ENCODE measurements at places on chromosomes 11 and 22.

- DNase-seq, result no peak
These were observed 689.4 kb downstream of the JRKL start for GRCh38 chr11:97079244-97079643.

DNA sequence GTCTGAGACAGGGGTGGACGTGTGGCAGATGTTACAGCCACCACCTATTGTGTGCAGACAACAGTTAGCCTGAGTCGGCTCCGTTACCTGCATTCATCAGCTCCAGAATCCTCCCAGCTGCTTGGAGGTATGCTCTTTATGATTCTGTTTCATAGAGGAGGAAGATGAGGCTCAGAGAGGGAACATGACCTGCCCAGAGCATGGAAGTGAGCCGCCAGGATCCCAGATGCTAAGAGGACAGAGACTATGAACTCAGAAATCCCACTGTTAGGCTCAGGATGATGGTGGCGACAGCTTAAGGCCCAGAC is 1.5 kb downstream of the EMID1 start:
- no peak for DNase-seq

DNA sequence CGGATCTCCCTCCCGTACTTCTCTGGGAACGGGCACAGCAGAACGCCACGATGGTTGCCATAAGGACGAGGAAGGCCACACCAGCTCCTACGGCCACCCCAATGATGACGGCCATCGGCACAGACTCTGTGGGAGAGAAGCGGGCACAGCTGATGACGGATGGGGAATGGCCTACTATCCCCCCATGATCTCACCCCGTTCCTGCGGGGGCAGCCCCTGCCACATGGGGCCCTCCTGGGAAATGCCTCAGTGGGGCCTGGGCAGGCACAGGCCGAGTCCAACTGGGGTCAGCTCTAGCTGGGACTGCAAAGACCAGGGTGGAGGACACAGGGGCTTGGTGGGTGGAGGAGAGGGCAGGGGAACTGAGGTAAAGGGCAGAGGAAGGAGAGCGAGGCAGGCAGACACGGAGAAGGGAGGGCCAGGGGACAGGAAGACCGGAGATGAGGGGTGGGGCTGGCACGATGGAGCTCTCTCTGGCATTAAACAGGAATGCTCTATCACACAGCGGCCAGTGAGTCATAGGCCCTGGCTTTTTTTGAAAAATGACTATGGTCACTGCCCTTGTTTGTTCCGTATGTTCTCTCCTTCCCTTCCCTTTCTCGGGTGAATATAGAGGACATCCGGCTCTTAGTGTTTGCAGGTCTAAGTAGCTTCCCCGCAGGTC is 76.0 kb downstream of the ST3GAL4 start:
- DNase-seq, result no peak

DNA sequence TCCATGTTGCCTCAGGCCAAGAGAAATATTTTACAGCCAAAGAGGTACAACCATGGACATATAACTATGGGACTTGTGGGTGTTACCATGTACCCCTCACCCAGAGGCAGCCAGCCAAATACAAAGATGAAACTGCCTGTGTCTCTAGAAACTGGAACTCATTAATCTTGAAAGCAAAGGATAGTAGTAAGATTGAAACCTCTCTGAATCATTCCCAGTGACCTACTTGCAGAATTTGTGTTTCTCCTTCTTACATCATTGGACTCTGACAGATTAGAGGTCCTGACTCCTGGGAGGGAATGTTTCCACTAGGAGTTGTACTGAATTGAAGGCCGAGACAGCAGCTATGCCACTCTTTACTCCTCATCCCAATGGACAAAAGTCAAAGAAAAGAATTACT is 257.4 kb upstream of the UBASH3B start:
- DNase-seq, result no peak

DNA sequence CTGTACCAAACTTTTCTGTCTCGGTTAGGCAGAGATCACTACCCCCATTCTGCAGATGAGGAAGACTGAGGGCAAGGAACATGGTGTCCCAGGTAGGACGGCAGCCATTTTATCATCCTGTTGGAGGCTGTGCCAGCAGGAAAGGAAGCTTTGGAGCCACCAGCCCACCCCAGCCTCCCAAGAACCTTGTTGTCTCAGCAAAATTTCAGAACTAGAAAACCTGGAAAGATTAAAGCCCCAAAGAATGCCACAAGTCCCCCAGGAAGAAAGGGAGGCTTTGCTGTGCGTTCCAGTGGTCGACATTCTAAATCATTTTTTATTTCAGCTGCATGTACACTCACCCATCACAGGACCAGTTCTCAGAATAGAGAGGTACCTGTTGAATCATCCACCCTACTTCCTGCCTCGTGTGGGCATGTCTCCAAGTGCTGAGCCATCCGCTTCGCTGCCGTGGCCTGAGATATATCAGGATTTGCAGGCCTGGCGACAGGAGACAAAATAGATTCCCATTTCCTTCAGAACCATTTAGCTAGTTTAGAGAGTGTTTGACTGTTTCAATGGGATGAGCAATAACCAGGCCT is 13.0 kb upstream of the EIF3D start:
- DNase-seq, result no peak

DNA sequence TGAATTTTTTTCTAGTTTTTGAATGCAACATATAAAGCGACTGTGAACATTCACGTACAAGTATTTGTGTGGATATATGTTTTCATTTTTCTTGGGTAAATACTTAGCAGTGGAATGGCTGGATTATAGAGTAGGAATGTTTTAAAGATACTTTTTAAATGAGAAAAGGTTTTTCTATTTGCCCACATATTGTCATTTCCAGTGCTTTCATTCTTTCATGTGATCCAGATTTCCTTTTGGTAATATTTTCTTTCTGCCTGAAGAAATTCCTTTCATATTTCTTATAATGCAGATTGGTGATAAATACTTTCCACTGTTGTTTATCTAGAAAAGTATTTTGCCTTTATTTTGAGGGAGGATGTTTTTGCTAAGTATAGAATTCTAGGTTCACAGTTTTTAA is 7.9 kb downstream of the DDB2 start:
- no peak for DNase-seq

DNA sequence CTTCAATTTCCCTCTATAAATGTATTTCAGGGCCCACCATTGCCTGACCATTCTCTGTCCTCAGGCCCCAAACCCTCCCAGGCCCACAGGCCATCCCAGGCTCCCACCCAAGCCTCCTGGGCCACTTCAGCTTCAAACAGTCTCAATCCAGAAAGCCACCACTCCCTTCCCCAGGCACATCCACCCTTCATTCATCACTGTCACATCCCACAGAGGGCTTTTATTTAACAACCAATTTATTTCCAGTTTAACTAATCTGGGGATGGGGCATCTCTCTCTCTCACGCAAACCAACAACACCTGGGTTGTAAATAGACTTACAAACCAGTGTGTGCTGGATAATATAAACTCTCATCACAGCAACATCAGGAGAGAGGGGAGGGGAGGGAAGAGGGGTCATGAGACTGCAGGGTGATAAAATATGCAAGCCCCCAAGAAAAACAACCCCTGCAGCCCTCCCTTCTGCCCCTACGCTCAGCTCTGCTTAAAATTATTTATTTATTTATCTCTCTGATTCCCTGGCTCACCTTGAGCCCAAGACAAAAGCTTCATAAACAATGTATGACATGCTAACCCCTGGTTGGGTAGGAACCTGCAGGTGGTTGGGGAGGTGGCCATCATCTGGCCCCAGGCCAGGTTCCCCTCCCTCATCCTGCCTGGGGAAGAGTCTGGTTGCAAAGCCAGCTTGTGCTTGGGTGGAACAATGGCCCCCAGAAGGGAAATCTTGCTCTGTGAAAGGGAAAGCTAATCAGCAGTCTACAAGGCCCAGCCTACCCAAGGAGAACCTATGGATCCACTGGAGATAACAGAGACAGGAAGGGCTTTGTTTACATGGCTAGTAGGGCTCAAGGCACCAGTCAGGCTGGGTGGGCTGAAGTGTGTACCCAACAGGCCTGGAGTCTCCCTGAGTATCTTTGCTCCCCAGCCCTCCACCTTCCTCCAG is 359.2 kb downstream of the BUD13 start:
- DNase-seq, result no peak

DNA sequence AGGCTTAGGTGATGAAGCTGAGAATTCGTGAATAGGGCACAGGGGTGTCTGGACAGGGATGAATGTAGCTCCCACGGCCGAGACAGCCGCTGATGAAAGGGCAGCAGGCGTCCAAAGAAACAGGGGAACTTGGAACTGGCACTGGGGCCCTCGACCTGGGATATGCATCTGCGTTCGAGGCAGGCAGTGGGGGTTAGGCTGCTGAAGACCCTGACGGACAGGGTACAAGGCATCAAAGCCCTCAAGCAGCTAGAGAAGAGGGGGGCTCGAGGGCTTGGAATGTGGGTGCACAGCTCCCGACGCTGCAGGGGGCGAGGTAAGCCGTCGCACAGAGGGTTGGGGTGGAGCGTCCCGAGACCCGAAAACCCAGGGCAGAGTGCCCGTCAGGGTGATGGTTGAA is 6.9 kb upstream of the SYT8 start:
- no peak for DNase-seq

DNA sequence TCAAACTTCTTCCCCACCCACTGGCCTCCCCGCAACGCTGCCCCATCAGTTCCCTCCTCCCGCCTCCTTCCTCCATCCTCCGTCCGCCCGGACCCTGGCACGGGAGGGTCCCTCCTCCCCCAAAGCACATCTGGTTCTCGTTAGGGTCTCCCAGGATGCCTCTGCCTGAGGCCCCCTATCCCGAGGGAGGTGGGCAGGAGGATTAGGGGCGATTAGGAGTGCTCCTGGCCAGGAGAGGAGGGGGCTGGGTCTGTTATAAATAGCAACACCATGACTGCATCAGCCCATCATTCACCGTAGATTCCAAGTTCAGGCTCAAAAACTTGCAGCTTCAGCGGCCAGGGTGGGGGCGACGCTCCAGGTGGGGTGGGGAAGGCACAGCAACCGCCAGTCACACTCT is 10.4 kb downstream of the MYRF start:
- DNase-seq, result no peak

GRCh38 chr11:48079596-48079995 is 99.2 kb downstream of the PTPRJ start:
- DNase-seq, result no peak

DNA sequence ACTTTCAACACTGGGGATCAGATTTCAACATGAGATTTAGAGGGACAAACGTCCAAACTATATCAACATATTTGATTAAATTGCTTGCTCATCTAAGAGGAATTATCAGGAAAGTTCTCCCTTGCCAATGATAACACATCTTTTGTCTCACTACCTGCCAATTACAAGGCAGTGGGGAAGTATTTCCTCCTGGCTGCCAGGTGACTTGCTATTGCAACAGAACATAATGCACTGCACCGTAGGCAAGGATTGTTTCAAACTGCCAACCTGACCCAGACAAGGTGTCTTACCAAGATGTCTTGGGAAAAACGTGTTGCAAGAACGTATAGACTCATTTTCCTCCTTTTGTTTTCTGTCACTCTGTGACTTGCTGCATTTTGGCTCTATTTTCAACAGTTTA is 711.6 kb downstream of the METTL15 start:
- DNase-seq, result no peak

GRCh38 chr11:104841185-104841584 is 57.1 kb downstream of the CASP12 start:
- no peak for DNase-seq

- no peak for DNase-seq
These were observed 56.3 kb downstream of the MTNR1B start for GRCh38 chr11:93025558-93026255.

GRCh38 chr11:92954003-92954402 is 15.4 kb upstream of the MTNR1B start:
- DNase-seq, result no peak

- DNase-seq, result no peak
These were observed 43.7 kb downstream of the GDPD5 start for GRCh38 chr11:75481922-75482606.

DNA sequence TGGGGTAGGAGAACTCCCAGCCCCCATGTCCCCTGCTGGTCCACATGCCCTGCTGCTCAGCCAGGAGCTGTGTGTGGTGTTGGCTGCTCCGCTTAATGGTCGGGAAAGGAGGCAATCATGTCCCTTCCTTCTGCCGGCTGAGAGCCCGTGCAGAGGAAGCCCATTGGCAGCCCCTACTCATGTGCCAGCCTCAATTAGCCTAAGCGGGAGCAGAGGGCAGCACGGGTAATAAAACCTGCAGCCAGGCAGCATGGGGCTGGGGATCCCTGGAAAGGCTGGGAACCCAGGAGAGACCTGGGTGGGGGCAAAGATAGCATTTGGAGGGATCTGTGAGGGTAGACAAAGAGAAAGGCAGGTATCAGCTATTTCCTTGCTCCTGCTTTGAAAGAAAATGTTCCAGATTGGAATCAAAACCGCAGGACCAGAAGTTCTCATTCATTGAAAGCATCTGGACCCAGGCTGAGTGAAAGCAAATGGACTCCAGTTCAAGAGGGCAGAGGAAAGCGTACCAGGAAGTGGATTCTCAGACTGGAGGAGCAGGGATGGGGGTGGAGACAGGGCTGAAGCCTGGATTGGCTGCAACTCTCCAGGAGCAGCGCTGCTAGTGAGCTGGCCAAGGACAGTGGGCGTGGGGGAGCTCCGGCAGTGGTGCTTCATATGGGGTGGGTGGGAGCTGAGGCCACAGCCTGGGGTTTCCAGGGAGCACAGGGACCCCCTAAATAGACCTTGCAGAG is 103.4 kb upstream of the NECTIN1 start:
- peak; percentile 80 for DNase-seq

- DNase-seq, result no peak
These were observed 6.1 kb upstream of the CD82 start for GRCh38 chr11:44559207-44559939.

DNA sequence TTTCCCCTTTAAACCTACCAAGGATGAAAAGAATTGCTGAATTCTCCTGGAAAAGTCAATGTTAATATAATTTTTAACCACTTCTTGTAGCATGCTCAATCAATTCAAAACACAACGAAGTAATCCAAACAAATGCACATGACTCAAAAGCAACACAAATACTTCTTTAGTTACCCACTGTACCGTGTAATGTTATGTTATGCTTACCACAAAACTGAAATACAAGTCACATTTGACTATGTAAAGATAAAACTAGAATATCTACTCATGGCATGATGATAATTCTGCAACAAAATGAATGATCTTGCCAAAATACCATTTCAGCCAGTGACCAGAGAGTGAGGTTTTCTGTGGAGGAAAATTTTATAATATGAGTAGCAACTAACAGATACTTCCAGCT is 587.0 kb downstream of the DLG2 start:
- DNase-seq, result no peak

DNA sequence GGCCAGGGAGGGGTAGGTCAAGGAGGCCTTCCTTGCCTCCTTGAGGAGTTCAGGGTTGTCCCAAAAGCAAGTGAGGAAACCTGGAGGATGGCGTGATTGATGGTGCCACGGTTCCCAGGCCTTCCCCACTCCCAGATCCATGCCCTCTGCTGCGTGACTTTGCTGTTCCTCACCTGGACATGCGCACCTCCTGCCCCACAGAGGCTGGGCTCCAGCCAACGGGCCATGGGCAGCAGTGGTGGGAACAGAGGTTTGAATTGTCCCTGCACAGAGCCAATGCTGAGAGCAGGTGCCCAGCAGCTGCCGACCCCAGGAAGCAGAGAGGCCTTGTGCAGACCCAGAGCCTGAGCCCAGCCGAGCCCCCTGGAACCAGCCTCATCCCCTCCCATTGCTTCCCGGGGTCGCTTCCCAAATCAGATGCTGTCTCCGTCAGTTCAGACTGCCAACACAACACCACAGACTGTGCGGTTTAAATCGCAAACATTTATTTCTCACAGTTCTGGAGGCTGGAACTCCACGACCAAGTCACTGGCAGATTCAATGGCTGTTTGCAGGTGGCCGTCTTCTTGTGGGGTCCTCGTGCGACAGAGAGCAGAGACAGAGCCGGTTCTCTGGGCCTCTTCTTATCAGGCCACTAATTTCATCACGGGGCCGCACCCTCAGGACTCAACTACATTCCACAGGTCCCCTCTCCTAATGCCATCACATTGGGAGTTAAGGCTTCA is 6.2 kb upstream of the LINC01488 start:
- DNase-seq, result no peak

Data from NCI-H2107 (cell line).